Activated naive CD8-positive, alpha-beta T cell treated with anti-CD3 and anti-CD28 coated beads for 36 hours (primary cell): ENCODE measurements at places on chromosomes 5 and 9. TPM values are rescaled to one million over a fixed set of nuclear protein-coding genes. Genes with fewer than 3 reads are reported as not detected.

GRCh38 chr9:76537150-76537646 is 78.2 kb downstream of the GCNT1 start:
- no peak for DNase-seq

DNA sequence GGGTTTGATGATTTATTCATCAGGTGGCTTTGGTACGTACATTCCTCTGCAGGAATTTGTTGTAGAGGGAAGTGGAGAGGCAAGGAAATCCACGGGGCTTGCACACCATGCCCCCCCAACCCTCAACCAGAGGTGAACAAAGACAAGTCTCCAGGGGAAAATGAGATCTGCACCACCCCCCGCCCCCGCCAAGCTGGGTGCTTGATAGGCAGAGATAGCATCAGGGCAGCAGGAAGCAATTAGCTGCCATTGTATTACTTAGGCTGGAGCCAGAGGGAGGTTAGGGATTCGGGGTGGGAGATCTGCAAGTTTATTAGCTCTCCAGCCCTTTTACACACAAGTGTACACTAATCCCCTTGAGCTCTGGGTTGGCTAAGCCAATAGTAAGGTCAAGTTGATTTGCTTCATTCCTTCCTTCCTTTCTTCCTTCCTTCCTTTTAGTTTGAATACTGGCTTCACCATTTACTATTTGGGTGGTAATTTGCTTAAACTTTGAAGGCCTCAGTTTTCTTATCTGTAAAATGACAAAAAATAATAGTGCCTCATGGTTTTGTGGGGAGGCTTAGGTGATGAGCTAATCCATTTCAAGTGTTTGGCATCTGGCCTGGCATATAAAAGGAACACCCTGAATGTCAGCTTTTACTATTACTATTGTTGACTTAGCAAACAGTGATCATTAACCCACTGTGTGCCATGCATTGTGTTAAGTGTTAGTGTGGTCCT is 34.1 kb downstream of the SPRY4 start:
- DNase-seq, result no peak

- no peak for DNase-seq
Observed at GRCh38 chr9:33799928-33800704, 4.8 kb downstream of the PRSS3 start.

- no peak for DNase-seq
Observed at GRCh38 chr9:6676254-6676921, 30.9 kb upstream of the GLDC start.

GRCh38 chr9:134773842-134774241 is 106.8 kb upstream of the FCN2 start:
- DNase-seq, result no peak

- no peak for DNase-seq
Observed at GRCh38 chr5:124511791-124512190, 234.6 kb downstream of the ZNF608 start.

DNA sequence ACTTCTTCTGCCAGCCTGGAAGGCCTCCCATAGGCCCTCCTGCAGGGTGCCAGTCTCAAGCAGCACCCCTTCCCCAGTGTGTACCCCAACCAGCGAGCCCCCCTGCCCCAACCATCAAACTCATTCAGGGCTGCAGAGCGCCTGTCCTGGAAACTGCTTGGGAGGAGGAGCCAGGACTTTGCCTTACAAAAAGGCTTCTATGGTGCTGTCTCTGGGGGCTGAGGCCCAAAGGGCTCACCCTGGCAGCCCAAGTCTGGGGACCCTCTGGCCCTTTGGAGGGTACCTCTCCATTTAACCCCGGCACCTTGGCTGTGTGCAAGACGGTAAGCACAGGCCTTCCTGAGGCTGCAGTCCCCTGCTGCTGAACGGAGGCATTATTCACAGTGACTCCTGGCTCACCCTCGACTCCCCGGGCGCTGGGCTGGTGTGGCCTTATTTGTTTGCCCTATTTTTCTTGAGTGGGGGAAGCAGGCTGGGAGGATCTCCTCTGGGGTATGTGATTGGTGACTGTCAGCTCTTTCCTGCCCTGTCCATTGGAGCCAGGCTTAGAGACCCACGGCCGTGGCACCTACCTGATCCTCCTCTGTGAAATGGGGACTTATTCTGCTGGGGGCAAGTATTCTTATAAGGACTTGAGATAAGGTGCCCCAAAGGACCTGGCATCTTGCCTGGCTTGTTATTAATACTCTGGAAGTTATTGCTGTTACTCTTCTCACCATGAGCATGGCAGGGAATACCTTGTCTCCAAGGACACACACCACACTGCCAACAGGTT is 5.8 kb downstream of the LMX1B start:
- no peak for DNase-seq

- no peak for DNase-seq
Observed at GRCh38 chr5:136924490-136924889, 559.1 kb upstream of the TRPC7 start.

DNA sequence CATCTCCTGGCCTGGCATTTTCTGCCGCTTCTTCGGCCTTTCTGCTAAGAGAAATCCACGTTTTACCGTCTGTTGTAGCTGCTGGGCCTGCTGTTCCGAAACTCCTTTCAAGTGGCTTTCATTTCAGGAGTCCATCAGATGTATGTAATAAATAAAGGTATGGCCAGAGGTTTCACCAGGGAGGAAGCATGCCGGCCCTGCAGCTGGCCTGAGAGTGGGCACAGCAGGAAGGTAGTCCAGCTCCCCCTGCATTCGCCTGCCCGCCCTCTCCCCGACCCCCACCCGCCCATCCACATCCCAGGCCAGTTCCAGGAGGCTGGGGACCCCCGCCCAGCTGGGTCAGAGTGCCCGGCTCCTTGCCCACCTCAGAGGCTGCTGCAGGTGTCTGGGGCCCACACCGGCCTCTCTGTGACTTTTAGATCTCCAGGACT is 46.4 kb upstream of the EXOC3 start:
- no peak for DNase-seq

- no peak for DNase-seq
Observed at GRCh38 chr9:103617046-103617445, 477.1 kb upstream of the SMC2 start.

GRCh38 chr9:133709015-133709611 is 29.0 kb downstream of the SARDH start:
- DNase-seq, result peak; percentile 41

- no peak for DNase-seq
Observed at GRCh38 chr9:79984429-79985067, 412.8 kb downstream of the TLE4 start.

GRCh38 chr5:139368613-139369012 is 14.5 kb downstream of the SLC23A1 start:
- no peak for DNase-seq

- DNase-seq, result no peak
Observed at GRCh38 chr5:62692946-62693713, 114.5 kb downstream of the LRRC70 start.

DNA sequence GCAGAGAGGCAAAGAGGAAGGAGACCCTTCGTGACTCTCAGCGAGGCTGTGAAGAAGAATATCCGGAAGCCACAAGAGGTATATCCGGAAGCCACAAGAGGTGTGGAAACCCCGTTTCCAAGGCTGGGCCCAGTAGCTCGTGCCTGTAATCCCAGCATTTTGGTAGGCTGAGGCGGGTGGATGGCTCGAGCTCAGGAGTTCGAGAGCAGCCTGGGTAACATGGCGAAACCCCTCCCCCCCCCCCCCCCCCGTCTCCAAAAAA is 612 bp upstream of the BBLN start:
- peak; percentile 54 for DNase-seq

GRCh38 chr9:134550584-134550983 is 91.0 kb upstream of the COL5A1 start:
- no peak for DNase-seq

- no peak for DNase-seq
Observed at GRCh38 chr5:94395468-94395867, 222.9 kb downstream of the KIAA0825 start.

- DNase-seq, result no peak
Observed at GRCh38 chr5:118224546-118224945, 763.8 kb downstream of the DTWD2 start.

DNA sequence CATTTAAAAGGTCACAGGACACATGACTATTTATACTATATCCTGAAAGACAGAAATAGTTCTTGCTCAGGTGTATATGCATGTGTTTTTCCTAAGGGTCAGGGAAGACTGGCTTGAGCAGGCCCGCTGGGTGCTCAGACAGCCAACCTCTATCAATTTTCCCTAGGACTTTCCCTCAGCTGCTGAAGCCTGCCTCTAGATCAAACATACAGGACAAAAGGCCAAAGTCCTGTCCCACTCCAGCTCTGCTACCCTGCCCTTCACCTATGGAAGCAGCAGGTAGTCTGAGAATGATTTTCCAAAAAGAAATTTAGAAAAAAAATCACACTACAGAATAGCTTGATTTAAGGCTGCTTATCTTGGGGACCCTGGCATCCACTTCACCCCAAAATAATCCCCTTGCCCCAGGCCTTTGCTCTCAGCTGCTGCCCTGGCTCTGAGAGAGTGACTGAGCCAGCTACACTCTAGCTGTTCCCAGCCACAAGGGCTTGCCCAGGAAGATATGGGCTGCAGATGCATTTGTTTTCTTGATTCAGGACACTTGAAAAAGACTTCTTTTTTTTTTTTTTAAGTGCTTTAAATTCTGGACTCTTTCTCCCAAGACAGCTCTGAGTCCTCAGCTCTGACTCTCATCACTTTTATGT is 42.5 kb downstream of the KLHL3 start:
- no peak for DNase-seq

DNA sequence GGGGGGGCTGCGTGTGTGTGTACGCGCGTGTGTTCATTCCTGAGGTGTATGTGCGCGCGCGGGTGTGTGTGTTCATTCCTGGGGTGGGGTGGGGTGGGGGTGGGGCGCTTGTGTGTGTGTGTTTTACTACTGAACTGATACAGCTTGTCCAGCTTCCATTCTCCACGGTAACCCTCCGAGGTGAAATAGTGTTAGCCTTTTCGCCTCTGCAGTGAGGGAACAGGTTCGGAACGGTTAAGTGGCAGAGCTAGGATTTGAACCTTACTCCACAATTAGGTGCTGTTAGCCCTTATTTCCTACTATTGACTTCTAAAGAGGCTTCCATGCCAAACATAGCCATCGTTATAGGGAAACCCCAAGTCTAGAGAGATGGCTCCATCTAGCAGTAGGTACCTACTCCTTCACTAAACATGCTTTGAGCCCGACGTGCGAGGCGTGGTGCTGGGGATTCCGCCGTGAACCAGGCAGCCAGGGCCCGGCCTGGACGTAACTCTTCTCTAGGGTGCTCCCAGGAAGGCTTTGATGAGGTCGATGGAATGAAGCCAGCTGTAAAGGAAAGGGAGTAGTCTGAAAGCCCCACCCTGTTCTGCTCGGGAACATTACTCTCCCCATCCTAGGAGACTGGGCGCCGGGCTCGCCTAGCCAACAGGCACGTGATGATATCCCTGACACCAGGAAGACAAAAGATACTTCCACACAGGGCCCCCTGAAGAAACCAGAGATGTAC is 782 bp upstream of the SKP1 start:
- DNase-seq, result no peak

- no peak for DNase-seq
Observed at GRCh38 chr9:94874316-94874715, 147.8 kb downstream of the AOPEP start.

DNA sequence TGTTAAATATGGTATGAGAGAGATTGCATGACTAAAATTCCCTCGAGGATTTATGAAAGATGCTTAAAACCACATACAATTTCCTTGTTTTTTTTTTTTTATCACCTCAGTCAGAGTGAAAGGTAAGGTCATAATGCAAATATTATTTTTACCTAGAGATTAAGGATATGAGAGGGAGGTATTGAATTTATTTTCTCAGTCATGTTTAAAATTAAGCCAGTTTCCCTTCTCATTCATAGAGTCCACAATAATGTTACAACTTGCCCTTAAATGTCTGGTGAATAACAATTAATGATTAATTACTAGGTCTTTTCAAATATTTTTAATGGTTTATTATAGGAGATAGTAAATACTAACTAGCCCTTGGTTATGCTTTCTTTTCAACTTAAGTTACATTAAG is 144.9 kb upstream of the HAPLN1 start:
- DNase-seq, result no peak

Gene CRB2
- 0.06 TPM for total RNA-seq

Gene PRLR
- total RNA-seq, result not detected

Gene GFI1B
- not detected for total RNA-seq

Gene CDH9
- total RNA-seq, result not detected

Gene HARS1
- total RNA-seq, result 95.2 TPM

Gene ANKRD31
- 0.99 TPM for total RNA-seq

Gene GPR150
- 0.52 TPM for total RNA-seq

Gene CMYA5
- 0.29 TPM for total RNA-seq

Gene DBH
- not detected for total RNA-seq

Gene ADAMTSL2
- 0.29 TPM for total RNA-seq

Gene GIN1
- 8.5 TPM for total RNA-seq

Gene INSYN2B
- total RNA-seq, result not detected

Gene PTGER4
- 65.2 TPM for total RNA-seq

Gene PCDHGC4
- total RNA-seq, result not detected

Gene OR1J2
- not detected for total RNA-seq
